ENCODE measurements at places on chromosomes 12 and 14.

- no peak for DNase-seq
Measured at GRCh38 chr12:25500651-25501050, 52.4 kb downstream of the LMNTD1 start.

DNA sequence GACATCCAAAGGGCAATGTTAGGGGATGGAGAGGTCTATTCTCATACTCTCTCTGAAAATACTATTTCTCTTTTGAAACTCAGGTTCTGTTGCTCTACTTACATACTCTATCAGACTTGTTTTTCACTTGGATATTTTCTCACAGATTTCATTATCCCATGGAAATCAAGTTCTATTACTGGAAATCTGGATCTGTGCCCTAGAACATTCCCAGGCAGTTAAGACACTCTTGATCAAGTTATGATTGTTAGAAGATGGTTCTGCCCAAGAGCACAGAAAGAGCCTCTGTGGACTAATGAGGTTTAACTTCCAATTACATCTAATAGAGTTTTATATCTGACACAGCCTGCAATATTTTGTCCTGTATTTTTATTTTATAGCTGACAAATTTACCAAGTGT lies 591.0 kb upstream of the ATP2B1 start:
- no peak for DNase-seq

GRCh38 chr14:101233808-101234207 lies 327.5 kb upstream of the DIO3 start:
- DNase-seq: no peak

- DNase-seq: no peak
Measured at GRCh38 chr12:115155665-115156645, 472.0 kb upstream of the TBX3 start.

GRCh38 chr14:74179856-74180255 lies 59.4 kb upstream of the VSX2 start:
- no peak for DNase-seq

DNA sequence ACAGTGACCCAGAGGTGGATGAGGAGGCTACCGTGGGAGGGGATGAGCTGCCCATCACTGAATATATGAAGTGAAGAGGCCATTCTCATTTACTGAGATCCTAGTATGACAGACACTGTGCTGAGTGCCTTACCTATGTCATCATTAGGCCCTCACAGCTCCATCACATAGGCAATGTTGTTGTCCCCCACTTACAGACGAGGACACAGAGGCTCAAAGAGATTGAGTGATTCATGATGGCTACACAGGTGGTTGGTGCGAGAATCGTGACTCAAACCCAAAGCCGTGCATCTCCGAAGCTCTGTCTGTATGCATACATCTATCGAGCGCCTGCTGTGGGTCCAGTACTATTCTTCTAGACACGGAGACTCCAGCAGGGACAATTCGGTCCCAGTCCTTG lies 5.9 kb upstream of the CCDC197 start:
- DNase-seq: no peak

GRCh38 chr14:43410631-43411030 lies 1096.5 kb downstream of the FSCB start:
- DNase-seq: no peak

DNA sequence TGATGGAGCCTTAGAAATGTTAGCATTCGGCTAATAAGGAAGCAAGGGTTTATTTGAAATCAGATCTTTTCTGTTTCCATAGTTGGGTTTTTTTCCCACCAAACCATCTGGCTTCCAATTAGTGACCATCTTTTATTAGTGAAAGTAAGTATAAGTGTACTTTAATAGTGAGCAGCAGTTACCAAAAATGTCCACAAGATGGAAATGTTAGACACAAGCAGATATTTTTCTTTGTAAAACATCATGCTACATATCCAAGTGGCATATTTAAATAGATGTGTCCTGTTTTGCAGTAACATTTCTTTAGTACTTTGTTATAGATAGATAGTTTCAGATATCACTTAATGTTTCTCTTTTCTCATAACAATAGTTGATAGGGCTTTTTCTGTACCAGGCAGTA lies 28.8 kb downstream of the YEATS4 start:
- DNase-seq: no peak

- no peak for DNase-seq
Measured at GRCh38 chr14:79383475-79383874, 827.8 kb downstream of the DIO2 start.

- DNase-seq: no peak
Measured at GRCh38 chr12:57628280-57629191, 4.5 kb downstream of the B4GALNT1 start.

GRCh38 chr14:51282517-51282916 lies 42.5 kb downstream of the TMX1 start:
- DNase-seq: no peak

- DNase-seq: no peak
Measured at GRCh38 chr12:88575361-88575970, 4.8 kb downstream of the KITLG start.

DNA sequence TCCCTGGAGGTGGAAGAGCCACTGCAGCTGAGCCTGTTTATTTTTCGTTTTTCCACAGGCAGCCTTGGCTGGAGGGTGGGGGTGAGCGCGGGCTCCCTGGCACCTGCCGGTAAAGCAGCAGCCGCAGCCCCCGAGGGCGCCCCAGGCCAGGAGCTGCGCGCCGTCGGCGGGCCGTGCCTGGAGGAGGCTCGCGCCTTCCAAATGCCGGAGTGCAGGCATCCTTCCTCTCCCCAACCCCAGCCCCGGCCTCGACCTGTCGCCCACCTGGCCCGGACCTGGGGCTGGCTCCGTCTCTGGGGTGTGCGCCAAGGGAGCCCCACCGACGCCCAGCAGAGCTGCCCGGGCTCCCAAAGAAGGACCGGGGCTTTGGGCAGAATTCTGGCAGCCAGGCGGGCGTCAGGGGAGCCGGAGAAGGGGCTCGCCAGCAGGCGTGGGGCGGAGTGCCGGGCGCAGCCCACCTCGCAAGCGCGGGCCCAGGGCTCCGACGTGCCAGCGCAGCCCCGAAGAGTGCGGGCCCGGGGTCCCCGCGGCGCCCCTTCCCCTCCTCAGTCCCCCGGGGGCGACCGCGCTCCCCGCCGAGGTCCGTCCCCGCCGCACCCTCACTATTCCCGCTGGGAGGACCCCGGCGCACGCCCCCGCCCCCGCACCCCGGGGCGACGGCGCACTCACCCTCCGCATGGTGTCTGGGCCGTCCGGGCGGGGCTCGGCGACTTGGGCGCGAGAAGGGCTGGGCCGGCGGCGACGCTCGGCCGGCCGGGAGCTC lies 130.3 kb downstream of the NDUFA12 start:
- no peak for DNase-seq

- DNase-seq: no peak
Measured at GRCh38 chr14:92472860-92473259, 40.7 kb upstream of the RIN3 start.

DNA sequence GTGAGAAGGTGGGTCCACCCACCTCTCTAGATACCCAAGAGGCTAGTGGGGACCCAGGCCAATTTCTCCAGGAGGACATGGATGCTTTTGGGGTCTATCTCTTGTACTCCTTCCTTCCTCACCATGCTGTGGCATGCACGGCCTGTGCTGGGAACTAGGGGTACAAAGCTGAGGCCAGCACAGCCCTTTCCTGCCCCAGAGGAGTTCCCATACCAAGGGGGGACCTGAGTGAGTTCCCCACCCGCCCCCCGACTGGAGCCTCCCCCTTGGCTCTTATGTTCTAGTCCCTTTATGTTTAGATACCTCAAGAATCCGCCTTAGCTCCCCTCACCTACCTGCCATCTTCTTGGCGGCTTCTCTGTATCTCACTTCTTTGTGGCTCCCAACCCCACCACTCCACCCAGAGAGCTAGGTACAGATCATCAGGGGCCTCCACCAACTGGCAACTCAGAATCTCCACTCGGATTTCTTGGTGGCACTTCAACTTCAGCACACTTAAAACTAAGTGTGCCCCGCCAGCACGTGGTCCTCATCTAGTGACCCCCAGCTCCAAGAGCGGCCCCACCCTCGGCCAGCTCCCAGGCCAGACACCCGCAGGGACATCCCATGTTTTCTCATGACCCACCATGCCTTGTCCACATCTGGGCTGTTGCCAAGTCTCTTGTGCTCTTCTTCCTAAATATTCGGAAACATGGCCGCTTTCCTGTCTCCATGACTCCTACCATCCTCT lies 115.2 kb upstream of the RTL1 start:
- no peak for DNase-seq

DNA sequence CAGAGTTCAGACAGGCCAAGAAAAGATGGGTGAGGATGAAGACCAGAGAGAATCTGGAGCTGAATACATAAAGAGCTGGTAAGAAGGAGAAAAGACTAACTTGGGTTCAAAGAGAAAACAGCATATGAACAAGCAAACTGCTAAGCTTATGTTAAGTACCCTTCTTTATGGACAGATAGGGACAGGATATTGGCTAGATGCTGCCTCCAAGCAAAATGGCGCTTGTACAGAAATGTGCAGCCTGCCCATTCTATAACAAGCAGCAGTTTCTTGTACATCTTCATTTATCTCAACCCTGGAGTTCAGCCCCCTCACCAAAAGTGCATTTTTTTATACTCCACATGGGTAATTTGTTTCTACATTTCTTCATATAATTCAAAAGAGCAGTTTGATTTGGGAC lies 184.5 kb downstream of the RMST start:
- DNase-seq: no peak

DNA sequence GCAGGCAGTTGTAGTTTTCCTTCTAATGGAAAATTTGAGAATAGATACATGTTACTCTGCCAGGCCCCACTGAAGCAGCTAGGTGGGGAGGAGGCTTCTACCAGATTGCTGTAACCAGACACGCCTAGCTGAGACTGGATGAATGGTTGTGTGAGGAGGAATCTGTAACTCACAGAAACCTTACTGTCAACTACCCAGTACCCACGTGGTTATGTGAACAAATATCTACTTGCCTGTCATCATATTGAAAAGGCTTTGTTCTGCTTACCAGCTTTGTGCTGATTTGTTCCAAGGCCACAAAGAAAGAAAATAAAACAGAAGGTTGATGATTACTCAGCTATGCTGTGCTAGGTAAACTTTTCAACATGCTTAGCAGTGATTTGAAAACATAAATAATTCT lies 167.2 kb downstream of the CAPZA3 start:
- DNase-seq: no peak

DNA sequence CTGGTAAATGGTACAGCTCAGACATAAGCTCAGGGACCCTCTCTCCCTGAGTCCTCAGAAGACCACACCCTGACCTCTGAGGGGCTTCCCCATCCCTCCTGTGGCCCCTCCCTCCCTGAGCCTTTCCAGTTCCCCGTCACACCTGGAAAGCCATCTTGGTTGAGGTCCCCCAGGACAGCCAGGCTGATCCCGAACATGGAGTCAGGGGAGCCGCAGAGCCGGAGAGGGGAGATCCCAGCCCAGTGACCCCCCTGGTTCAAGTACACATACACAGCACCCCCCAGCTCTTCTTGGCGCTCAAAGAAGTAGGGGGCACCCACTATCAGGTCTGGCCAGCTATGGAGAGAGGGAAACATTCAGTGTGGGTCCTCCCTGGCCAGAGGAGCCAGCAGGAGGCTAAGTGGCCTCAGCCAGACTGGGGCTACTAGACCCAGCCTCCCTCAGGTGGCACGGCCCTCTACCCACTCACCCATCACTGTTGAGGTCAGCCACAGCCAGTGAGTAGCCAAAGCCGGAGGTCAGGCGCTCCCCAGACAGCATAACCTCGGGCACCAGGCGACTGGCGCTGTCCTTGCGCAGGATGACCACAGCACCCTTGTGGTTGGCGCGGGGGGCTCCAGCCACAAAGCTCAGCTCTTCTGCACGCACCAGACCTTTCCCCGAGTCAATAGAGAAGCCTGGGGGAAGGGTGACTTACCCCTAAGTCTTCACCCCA lies 9.3 kb downstream of the ITGA7 start:
- DNase-seq: no peak

DNA sequence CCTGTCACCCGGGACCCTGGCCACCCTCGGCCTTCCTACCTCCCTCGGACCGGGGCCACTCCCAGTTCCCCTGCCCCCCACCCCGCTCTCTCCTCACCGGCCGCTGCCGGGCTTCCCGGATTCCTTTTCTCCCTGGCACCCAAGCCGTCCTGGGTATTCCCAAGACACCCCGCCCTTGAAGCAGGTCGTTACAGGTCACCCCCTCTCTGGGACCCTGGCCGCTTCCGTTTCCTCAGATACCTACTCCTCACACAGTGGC lies 493 bp downstream of the NUMB start:
- no peak for DNase-seq

GRCh38 chr12:109988274-109988673 lies 7.9 kb downstream of the GIT2 start:
- DNase-seq: no peak

GRCh38 chr12:117098024-117098360 lies 1.2 kb downstream of the TESC start:
- no peak for DNase-seq

DNA sequence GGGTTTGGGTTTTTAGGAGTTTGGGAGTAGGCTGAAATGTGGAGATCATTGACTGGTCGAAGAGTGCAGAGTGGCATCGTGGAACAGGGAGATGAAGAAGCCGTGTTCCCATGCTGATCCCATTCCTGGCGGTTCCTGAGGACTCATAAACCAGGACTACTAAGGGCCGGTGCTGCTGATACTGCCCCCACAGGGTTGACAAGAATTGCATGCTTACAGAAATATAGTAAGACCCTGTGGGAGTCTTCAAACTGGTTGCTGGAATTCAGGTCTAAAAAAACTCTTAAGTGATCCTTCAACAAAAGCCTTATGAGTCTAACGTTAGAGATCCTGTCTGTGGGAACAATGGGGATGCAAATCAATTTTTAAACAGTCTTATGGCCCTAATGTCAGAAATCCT lies 64.0 kb upstream of the ARHGAP5 start:
- DNase-seq: no peak

GRCh38 chr12:99151744-99152143 lies 495.8 kb upstream of the GARIN6 start:
- no peak for DNase-seq

GRCh38 chr14:51462182-51462581 lies 189.5 kb upstream of the FRMD6 start:
- DNase-seq: no peak

All from stimulated activated CD4-positive, alpha-beta T cell treated with anti-CD3 and anti-CD28 coated beads, TNF-alpha, amount 100 ng/mL, for 1 hour (primary cell).